ENCODE measurements at places on chromosomes 6 and 20.

GRCh38 chr20:10465135-10465534 lies 30.0 kb downstream of the SLX4IP start:
- DNase-seq = no peak

GRCh38 chr20:11912659-11913415 lies 4.9 kb upstream of the BTBD3 start:
- no peak for DNase-seq

GRCh38 chr6:162239330-162239729 lies 488.2 kb downstream of the PRKN start:
- no peak for DNase-seq

DNA sequence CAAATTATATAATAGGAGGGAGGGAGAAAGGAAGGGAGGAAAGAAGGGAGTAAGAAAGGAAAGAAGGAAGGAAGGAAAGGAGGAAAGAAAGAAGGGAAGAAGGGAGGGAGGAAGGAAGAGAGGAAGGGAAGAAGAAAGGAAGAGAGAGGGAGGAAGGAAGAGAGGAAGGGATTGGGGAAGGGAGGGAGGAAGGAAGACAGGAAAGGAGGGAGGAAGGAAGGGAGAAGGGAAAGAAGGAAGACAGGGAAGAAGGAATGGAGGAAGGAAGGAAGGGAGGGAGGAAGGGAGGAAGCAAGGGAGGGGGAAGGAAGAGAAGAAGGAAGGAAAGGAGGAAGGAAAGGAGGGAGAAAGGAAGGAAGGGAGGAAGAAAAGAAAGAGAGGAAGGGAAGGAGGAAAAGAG lies 660.5 kb downstream of the EPM2A start:
- DNase-seq = no peak

GRCh38 chr20:31811796-31812728 lies 7.1 kb upstream of the MYLK2 start:
- DNase-seq = no peak

DNA sequence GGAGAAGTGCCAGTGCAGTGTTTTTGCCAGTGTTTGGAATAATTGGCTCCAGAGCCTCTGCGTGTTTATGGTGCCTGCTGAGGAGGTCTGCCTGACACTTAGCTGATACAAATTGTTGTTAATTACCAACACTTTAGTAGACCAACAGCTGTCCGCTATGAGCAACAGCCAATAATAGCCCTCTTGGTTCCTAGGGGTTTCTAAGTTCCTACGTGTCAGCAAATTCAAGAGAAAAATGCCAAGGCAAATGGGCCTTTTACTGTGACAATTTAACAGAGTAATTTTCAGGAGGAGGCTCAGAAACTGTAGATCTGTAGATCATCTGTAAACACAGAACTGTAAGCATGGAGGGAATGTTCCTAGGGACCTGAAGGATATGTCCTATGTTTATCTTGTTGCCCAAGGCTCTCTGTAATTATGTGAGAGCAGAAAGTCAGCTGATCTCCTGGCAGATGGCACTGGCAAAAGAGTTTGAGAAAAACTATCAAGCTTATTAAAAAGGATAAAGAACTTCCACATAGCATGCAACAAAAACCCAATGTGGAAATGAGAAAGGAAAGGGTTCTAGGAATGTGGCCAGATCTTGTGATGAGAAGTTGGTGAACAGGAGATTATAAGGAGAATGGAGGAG lies 157.7 kb downstream of the GJA1 start:
- DNase-seq = no peak

DNA sequence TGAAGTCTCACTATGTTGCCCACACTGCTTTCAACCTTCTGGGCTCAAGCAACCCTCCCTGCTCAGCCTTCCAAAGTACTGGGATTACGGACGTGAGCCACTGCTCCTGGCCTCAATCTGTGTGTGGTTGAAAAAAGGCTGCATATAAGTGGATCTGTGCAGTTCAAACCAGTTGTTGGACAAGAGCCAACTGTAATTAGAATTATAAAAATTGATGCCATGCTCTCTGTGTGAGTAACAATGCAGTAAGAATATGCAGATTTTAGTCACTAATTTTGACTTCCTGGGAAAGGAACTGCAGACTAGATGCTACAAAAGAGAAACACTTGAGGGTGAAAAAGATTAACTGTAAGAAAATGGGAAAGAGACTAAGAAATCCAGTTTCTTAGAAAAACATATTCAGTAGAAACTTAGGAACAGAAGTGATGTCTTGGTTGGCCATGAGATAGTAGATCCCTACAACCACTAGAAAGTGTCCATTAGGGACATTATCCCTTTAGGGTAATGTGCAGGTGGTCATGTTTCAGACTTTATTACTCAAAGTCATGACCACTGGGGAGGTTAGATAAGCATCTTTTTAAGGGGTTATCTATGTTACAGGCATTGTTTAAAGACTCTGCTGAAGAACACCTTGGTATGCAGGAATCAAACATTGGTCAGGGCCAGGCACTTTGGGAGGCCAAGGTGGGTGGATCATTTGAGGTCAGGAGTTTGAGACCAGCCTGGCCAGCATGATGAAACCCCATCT lies 26.3 kb downstream of the ITCH start:
- DNase-seq = no peak
